ENCODE measurements at places on chromosomes 16 and 17. TPM values are rescaled to one million over a fixed set of nuclear protein-coding genes. Genes with fewer than 3 reads are reported as not detected.

- H3K36me3 ChIP-seq: no peaks in the 10 kb centered on the region
- H3K4me1 ChIP-seq: no peaks in the 10 kb centered on the region
- no peak for DNase-seq
- no peak overlapping the region for H3K27ac ChIP-seq
Observed at GRCh38 chr16:6958184-6958583, 374.5 kb upstream of the RBFOX1 start.

Gene KRTAP4-5
- total RNA-seq: not detected

GRCh38 chr17:80792373-80792781, 199.3 kb upstream of the CHMP6 start:
- H3K36me3 ChIP-seq: no peaks in the 10 kb centered on the region
- no peak for DNase-seq
- H3K4me1 ChIP-seq: peaks cover 48% of the 10 kb centered on the region
- no peaks in the 10 kb centered on the region for H3K27me3 ChIP-seq
- H3K4me3 ChIP-seq: no peak overlapping the region
- H3K27ac ChIP-seq: peak overlapping the region; percentile 70

GRCh38 chr17:76920364-76921139, 52.3 kb downstream of the MGAT5B start:
- no peaks in the 10 kb centered on the region for H3K36me3 ChIP-seq
- peaks cover 16% of the 10 kb centered on the region for H3K4me1 ChIP-seq
- no peak overlapping the region for H3K4me3 ChIP-seq
- no peaks in the 10 kb centered on the region for H3K27me3 ChIP-seq

Gene PDIA2
- 3.2 TPM for total RNA-seq

GRCh38 chr16:14600164-14600563, 29.9 kb downstream of the PARN start:
- H3K27me3 ChIP-seq: no peaks in the 10 kb centered on the region
- DNase-seq: no peak
- no peak overlapping the region for H3K27ac ChIP-seq
- H3K4me1 ChIP-seq: no peaks in the 10 kb centered on the region
- peaks cover 46% of the 10 kb centered on the region for H3K36me3 ChIP-seq

Gene CLDN7
- 0.41 TPM for total RNA-seq

DNA sequence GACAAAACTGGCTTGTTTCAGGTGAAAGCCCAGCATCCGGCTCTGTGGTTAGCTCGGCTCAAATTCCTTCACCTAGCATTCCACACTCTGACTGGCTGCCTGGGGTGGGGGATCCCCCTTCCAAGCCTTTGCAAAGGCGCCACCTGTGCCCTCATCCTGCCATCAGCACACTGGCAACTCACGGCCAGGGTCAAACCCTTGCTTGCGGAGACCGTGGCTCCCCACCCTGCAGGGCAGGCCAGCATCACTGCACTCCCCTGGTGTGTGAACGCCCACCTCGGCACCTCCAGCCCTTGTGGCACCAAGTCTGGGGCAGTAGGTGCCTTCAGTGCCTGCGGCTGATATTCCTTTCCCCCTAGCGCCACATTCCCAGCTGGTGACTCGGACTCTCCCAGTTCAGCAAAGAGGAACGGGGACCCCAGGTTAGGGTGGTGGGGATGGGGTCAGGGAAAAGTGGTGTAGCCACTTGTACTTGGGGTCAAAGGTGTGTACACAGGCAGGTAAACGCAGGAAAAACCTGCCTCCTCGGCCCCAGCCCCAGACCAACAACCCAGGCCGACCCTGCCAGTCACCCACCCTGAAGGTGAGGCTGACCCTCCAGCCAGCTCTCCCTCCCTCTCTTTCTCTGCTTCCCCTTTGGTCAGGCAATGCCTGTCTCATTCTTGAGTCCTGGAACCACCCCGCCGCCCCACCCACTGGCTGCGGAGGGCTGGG, 1.1 kb downstream of the FLII start:
- H3K36me3 ChIP-seq: peaks cover 34% of the 10 kb centered on the region
- peak overlapping the region; percentile 98 for H3K4me3 ChIP-seq
- H3K27me3 ChIP-seq: no peaks in the 10 kb centered on the region
- H3K4me1 ChIP-seq: peaks cover 29% of the 10 kb centered on the region
- H3K27ac ChIP-seq: peak overlapping the region; percentile 99
- DNase-seq: no peak

Gene NLRC3
- 3.7 TPM for total RNA-seq

DNA sequence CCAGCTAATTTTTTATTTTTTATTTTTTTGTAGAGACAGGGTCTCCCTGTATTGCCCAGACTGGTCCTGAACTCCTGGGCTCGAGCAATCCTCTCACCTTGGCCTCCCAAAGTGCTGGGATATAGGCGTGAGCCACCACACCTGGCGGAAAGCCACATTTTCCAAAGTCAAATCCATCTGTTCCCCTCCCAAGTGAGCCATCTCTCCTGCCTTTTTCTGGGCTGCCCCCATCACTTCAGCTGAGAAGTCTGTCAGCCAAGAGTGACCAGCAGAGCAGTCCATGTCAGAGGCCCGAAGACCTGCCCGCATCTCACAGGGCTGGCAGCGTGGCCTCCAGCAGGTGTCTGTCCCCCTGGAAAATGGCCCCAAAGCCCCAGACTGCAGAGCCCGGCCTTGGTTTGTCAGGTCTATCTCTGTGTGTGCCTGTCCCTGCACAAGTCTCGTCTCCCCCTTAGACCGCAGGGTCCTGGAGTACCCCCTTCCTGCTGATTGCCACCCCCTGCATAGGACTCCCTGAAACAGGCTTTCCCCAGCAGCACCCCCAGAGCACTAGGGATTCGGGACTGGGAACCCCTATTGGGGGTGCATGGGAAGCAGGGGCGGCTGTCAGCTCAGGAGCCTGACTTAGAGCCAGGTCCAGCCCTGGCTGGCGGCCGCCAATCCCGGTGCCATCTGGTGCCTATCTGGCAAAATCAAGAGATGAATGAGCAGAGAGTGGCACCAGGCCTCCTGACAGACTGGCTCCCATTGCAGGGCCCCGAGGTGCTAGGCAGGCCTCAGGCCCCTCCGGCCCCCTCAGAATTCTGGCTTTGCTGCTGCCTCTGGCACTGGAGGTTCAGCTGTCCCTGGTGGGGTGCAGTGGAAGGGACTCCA, 7.8 kb downstream of the TTYH2 start:
- no peaks in the 10 kb centered on the region for H3K4me1 ChIP-seq
- no peak overlapping the region for H3K4me3 ChIP-seq
- H3K27me3 ChIP-seq: no peaks in the 10 kb centered on the region
- H3K27ac ChIP-seq: no peak overlapping the region
- DNase-seq: no peak

DNA sequence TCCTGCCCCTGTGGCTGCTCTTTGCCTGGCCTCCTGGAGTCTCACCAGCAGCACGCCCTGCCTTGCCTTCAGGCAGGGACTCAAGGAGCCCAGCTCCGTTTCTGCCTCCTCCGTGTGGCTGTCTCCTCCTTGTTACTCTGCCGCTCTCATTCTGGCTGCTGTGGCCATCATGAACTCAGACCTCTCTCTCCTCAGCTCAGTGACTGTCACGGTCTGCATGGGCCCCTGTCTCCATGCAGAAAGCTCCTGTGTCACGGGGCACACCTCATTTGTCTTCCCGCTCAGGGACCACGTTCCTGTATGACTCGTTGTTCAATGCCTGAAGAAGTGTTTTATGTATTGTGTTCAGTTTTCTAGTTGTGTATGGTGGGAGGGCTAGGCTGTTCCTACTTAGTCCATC, 25.3 kb downstream of the RPTOR start:
- H3K27ac ChIP-seq: no peak overlapping the region
- no peaks in the 10 kb centered on the region for H3K27me3 ChIP-seq
- no peak for DNase-seq
- H3K4me3 ChIP-seq: no peak overlapping the region
- no peaks in the 10 kb centered on the region for H3K4me1 ChIP-seq

- H3K27me3 ChIP-seq: no peaks in the 10 kb centered on the region
- no peaks in the 10 kb centered on the region for H3K4me1 ChIP-seq
Observed at GRCh38 chr17:79630126-79630525, 19.3 kb upstream of the RBFOX3 start.

DNA sequence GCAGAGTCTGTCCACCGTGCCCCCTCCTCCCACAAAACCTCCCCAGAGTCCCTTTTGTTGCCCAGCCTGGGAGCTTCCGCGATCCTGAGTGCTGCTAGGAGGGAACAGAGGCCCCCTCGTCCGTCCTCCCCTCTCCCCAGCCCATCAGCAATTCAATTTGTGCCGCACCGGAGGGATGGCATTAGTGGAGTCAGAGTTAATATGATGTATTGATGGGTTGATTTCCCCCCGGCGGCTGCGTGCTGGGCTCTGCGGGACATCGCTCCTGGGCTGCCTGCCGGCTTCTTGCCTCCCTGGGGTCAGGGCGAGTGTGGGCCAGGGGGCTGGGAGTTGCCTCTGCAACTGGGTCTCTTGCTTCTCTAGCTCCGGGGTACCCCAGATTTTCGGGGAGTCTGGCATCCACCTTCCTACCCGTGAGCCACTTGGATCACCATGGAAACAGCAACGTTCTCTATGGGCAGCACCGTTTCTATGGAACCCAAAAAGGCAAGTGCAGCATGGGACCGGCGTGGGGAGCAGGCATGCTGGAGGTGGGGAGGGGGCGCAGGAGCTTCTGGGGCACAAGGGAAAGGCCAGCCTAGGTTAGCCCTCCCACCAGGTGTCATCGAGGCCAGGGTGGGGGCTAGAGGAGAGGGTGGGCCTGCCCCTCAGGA, 42.9 kb downstream of the BAHCC1 start:
- H3K4me1 ChIP-seq: peaks cover 19% of the 10 kb centered on the region
- DNase-seq: no peak
- no peak overlapping the region for H3K27ac ChIP-seq
- no peaks in the 10 kb centered on the region for H3K27me3 ChIP-seq
- peaks cover 2% of the 10 kb centered on the region for H3K36me3 ChIP-seq
- H3K4me3 ChIP-seq: no peak overlapping the region

- peaks cover 43% of the 10 kb centered on the region for H3K4me1 ChIP-seq
- no peaks in the 10 kb centered on the region for H3K36me3 ChIP-seq
- no peaks in the 10 kb centered on the region for H3K27me3 ChIP-seq
- no peak for DNase-seq
- no peak overlapping the region for H3K27ac ChIP-seq
Observed at GRCh38 chr16:2044541-2044940, 3.1 kb downstream of the NTHL1 start.

GRCh38 chr16:57529391-57530103, 6.8 kb downstream of the CCDC102A start:
- H3K4me1 ChIP-seq: peaks cover 51% of the 10 kb centered on the region
- H3K4me3 ChIP-seq: no peak overlapping the region
- no peaks in the 10 kb centered on the region for H3K27me3 ChIP-seq
- H3K36me3 ChIP-seq: peaks cover 15% of the 10 kb centered on the region
- H3K27ac ChIP-seq: peak overlapping the region; percentile 41

Gene PPP1R27
- not detected for total RNA-seq

- no peak overlapping the region for H3K27ac ChIP-seq
- no peak overlapping the region for H3K4me3 ChIP-seq
- no peaks in the 10 kb centered on the region for H3K4me1 ChIP-seq
- no peaks in the 10 kb centered on the region for H3K36me3 ChIP-seq
Observed at GRCh38 chr16:72159801-72160200, 12.2 kb downstream of the PMFBP1 start.
